ENCODE measurements at places on chromosomes 2 and 18. TPM values are rescaled to one million over a fixed set of nuclear protein-coding genes. Genes with fewer than 3 reads are reported as not detected.

DNA sequence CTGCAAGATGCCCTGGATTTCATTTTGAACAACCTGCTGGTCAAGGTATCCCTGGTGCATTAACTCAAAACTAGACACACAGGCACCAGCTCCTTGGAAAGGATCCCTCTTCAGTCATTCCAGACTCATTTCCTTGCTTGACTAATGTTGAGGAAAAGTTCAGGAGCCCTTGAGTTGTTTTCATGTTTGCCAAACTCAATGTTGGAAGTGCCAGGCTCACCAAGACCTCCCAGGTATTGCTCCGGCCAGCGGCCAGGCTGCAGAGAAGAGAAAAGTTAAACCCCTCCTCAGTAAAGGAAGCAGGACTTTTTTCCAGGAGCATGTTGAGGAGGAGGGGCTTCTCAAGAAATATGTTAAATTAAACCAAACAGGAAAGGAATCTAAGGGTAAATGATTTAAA lies 42.7 kb downstream of the TGIF1 start:
- H3K4me1 ChIP-seq: no peaks in the 10 kb centered on the region
- H3K36me3 ChIP-seq: no peaks in the 10 kb centered on the region
- no peaks in the 10 kb centered on the region for H3K27me3 ChIP-seq
- no peak overlapping the region for H3K4me3 ChIP-seq
- no peak for DNase-seq
- H3K27ac ChIP-seq: no peak overlapping the region

- peaks cover 23% of the 10 kb centered on the region for H3K4me1 ChIP-seq
- H3K36me3 ChIP-seq: no peaks in the 10 kb centered on the region
- no peaks in the 10 kb centered on the region for H3K27me3 ChIP-seq
Observed at GRCh38 chr2:47078541-47079482, 76.3 kb downstream of the STPG4 start.

AKAIN1 gene
- total RNA-seq: not detected

- no peak for DNase-seq
- H3K4me3 ChIP-seq: no peak overlapping the region
- no peaks in the 10 kb centered on the region for H3K27me3 ChIP-seq
- H3K4me1 ChIP-seq: no peaks in the 10 kb centered on the region
- no peak overlapping the region for H3K27ac ChIP-seq
Observed at GRCh38 chr18:23593720-23594119, 7.4 kb upstream of the NPC1 start.

GRCh38 chr2:176105730-176106580 lies 1.1 kb upstream of the HOXD11 start:
- H3K27ac ChIP-seq: peak overlapping the region; percentile 98
- peaks cover 3% of the 10 kb centered on the region for H3K27me3 ChIP-seq
- no peak for DNase-seq
- no peaks in the 10 kb centered on the region for H3K4me1 ChIP-seq
- no peaks in the 10 kb centered on the region for H3K36me3 ChIP-seq

- H3K27ac ChIP-seq: no peak overlapping the region
- H3K4me3 ChIP-seq: no peak overlapping the region
- H3K27me3 ChIP-seq: no peaks in the 10 kb centered on the region
- DNase-seq: no peak
Observed at GRCh38 chr2:125310657-125311364, 1285.7 kb downstream of the CNTNAP5 start.

UGT1A10 gene
- total RNA-seq: not detected

DSG1 gene
- not detected for total RNA-seq

DNA sequence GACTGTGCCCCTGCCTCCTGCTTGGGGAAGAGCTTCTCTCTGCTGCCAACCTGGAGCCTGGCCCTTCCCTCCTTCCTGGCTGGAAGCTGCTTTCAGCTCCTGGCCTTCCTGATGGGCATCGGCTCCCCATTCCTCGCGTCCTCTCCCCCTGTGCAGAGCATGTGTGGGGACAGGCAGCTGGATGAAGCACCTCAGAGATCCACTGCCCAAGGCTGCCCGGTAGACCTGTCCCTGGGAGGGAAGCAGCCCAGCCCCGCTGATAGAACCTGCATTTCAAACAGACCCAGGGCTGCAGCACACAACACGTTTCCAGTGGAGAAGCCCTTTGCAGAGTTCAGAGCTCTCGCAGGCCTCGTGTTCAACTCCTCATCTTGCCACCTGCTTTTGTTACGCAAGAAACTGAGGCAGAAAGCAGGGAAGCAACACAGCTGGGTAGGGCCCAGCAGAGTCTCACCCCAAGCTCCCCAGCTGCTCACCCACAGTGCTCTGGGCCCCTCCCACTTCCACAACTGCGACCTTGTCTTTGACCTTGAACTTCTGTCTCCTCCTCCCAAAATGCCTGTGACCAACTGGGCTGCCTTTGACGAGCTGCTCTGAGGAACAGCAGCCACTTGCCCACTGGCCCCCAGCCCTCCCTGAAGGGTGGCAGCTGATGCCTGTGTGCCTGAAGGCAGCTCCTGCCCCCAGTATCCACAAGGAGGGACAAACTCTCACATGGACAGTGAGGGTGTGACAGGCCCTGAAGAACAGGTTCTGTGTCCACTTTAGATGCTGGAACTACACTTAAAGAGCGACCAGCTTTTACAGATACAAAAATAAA lies 65.5 kb downstream of the PARD6G start:
- H3K4me3 ChIP-seq: no peak overlapping the region
- H3K27me3 ChIP-seq: no peaks in the 10 kb centered on the region
- H3K27ac ChIP-seq: no peak overlapping the region
- H3K4me1 ChIP-seq: no peaks in the 10 kb centered on the region
- H3K36me3 ChIP-seq: no peaks in the 10 kb centered on the region

SP100 gene
- 65.9 TPM for total RNA-seq

GRCh38 chr2:222960126-222960525 lies 91.9 kb upstream of the KCNE4 start:
- no peaks in the 10 kb centered on the region for H3K4me1 ChIP-seq
- no peak overlapping the region for H3K4me3 ChIP-seq
- no peak overlapping the region for H3K27ac ChIP-seq
- DNase-seq: no peak
- no peaks in the 10 kb centered on the region for H3K27me3 ChIP-seq
- H3K36me3 ChIP-seq: no peaks in the 10 kb centered on the region

- no peaks in the 10 kb centered on the region for H3K36me3 ChIP-seq
- no peaks in the 10 kb centered on the region for H3K4me1 ChIP-seq
- no peaks in the 10 kb centered on the region for H3K27me3 ChIP-seq
- DNase-seq: no peak
- H3K27ac ChIP-seq: no peak overlapping the region
Observed at GRCh38 chr2:54757500-54757899, 34.0 kb downstream of the EML6 start.

GRCh38 chr18:35993013-35993412 lies 20.5 kb downstream of the RMP24 start:
- no peaks in the 10 kb centered on the region for H3K36me3 ChIP-seq
- no peaks in the 10 kb centered on the region for H3K27me3 ChIP-seq
- no peak overlapping the region for H3K4me3 ChIP-seq
